ENCODE measurements at places on chromosomes 5 and 9.

- DNase-seq = no peak
Observed at GRCh38 chr5:137751869-137752491, 2.2 kb downstream of the HNRNPA0 start.

- no peak for DNase-seq
Observed at GRCh38 chr9:12613071-12613470, 80.1 kb upstream of the TYRP1 start.

GRCh38 chr5:66701244-66701643 is 105.1 kb downstream of the MAST4 start:
- no peak for DNase-seq

- DNase-seq = peak; percentile 45
Observed at GRCh38 chr5:152113401-152113800, 188.8 kb upstream of the GLRA1 start.

DNA sequence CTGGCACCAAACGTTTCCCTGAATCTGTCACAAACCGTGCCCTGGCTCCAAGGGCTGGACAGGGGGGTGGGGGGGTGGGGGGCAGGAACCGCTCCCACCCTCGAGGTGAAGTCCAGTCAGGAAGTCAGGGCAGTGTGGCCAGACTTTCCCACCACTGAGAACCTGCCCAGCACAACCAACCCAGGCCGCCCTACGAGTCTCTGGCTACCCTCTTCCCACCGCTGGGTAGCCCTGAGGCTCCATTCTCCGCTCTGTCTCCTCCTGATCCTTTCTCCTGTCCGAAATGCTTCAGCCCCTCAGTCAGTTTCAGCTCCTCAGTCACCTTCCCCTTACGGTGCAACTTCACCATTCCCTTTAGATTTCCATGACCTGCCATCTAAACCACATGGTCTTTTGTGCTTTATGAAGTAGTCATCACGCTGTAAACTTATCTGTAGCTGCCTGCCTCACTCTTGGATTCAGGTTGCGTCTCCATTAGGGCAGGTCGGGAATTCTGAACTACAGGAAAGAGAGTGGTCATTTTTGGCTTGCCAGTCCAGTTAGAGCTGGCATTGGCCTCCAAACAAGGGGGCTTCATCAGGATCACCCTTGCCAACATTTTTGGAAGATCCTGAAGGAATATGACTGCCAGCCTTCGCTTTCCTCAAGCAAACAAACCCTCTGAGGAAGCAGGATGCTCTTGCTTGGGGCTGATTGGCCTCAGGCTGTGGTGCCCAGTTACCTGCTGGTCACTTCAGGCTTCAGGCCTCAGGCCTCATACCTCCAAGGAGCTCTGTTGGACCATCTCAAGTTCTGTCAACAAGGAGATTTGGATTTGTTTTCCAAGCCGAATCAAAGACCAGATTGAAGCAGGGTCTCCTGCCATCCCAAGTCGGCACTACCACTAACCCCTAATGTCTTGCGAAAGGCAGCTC is 794 bp upstream of the DCAF12 start:
- DNase-seq = no peak

DNA sequence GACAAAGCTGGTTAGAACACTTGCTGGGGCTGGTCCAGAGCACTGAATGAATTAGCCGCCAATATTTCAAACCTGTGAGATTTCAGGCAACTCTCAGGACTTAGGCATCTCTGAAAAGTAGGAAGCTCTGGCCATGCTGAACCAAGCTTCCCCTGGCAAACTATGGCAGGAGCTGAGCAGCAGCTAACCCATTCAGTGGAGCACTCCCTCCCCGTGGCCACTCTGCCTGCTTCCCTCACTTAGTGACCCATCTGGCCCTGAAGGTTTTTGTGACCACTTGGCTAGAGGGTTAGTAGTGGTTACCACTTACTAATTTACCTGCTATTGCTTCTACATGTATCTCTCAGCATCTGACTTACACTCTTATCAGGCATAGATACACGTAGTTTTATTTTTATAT is 25.5 kb downstream of the FOXI1 start:
- no peak for DNase-seq

- no peak for DNase-seq
Observed at GRCh38 chr5:15722305-15722704, 222.3 kb downstream of the FBXL7 start.

DNA sequence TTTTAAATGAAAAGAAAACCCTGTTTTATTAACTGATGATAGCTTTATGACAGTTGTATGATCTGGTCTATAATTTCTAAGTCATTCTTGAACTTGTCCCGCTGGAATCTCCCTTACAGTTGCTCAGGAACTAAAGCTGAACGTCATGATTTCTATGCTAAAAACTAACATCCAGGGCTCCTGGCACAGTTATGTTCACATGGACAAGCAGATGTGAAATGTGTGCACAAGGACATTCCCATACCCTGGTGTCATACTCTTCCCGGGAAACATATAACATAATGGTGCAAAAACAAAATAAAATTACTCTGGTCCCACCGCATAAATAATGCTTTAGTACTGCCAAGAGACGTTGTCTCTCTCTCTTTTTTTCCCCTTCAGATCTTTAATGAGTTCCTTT is 134.9 kb downstream of the PRDM6 start:
- no peak for DNase-seq

GRCh38 chr5:31153521-31153920 is 40.0 kb upstream of the CDH6 start:
- no peak for DNase-seq

GRCh38 chr5:108989761-108990392 is 242.2 kb downstream of the FER start:
- no peak for DNase-seq

GRCh38 chr5:151417712-151418111 is 29.7 kb upstream of the SLC36A1 start:
- DNase-seq = no peak

DNA sequence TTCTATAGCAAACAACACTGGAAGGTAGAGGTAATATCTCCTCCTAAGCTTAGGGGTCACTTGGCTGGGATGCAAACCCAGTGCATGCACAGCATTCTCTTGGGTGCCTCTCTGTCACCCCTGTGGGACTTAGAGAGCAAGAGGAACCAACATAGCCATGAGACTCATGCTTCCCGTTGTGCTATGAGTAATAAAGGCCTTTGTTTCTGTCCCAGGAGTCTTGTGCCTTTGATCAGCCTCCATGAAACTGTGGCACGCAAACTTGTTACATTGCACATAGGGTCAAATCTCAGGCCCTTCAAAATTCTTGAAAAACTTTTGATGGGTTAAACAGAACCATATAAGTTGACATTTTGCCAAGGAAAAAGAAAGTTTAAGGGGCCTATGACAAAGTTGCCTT is 272.8 kb downstream of the TAF11L14 start:
- DNase-seq = no peak

- DNase-seq = no peak
Observed at GRCh38 chr5:32055891-32056866, 117.9 kb downstream of the GOLPH3 start.

- no peak for DNase-seq
Observed at GRCh38 chr5:150523472-150524350, 15.8 kb downstream of the NDST1 start.

DNA sequence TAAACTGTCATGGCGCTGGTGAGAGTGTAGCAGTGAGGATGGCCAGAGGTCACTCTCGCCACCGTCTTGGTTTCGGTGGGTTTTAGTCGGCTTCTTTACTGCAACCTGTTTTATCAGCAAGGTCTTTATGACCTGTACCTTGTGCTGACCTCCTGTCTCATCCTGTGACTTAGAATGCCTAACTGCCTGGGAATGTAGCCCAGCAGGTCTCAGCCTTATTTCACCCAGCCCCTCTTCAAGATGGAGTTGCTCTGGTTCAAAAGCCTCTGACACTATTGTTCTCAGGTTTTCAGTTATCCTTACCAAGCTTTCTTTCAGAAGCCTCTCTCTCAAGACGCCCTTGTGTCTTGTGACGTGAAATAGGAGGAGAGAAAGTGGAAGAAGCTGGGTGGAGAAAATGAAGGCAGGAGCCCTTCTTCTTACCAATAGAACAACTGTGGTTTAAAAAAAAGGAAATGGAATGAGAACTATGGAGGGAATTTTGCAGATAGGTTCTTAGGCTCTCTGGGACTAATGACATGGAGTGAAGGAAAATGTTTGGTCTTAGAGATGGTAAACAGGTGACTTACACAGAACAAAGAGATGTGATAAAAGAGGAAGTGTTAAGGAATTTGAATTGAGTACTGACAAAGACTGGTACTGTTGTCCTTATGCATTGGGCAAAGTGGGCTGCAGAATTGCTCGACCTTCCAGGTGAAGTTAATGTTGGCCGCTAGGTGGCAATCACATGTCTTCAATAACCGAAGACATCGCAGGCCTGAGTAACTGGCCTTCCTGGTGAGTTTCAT is 133.3 kb upstream of the RAI14 start:
- DNase-seq = peak; percentile 26

GRCh38 chr9:38386319-38386895 is 6.1 kb upstream of the ALDH1B1 start:
- DNase-seq = no peak

GRCh38 chr9:112750016-112750763 is at the start of gene SNX30:
Gene SNX30, plus strand, starts transcription at chr9:112750760. Its CDS starts 242 bp downstream, at chr9:112751002.
- peak; percentile 57 for DNase-seq

- no peak for DNase-seq
Observed at GRCh38 chr5:149543361-149544027, 7.7 kb downstream of the CSNK1A1 start.

GRCh38 chr5:123936548-123936947 is 424.6 kb downstream of the CSNK1G3 start:
- DNase-seq = no peak

- DNase-seq = no peak
Observed at GRCh38 chr5:17276445-17276844, 59.0 kb downstream of the BASP1 start.

- no peak for DNase-seq
Observed at GRCh38 chr9:117418111-117418510, 3.3 kb upstream of the ASTN2 start.

DNA sequence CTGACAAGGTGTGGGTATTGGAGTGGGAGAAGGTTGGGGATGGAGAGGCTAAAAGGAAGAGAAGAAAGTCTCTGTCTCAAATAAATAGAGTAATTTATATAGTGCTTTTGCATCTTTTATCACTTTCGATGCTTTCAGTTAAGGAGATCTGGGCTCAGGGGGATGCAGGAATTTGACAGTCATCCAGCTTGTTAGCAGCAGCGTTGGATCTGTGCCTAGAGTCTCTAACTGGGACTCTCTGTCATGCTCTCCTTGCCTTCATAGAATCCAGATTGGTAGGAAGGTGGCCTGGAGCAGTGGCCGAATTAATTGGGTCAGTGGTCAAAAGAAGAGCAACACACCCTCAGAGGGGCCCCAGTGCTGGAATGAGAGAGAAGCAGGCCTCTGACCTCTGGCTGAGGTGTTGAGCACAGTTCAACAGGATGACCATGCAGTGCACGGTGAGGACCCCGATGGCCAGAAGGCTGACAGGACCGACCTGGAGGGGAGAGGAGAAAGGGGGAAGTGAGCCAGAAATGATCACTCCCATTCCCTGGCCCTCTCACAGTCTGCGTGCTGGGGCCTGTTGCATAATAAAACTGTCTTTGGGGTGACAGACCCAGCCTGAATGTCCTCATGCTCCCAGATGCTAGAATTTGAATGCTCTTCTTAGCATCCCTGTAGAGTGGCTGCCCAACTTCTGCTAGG is 7.6 kb downstream of the SLC36A3 start:
- DNase-seq = no peak

GRCh38 chr9:109560470-109561132 is 62.5 kb upstream of the PTPN3 start:
- DNase-seq = no peak

DNA sequence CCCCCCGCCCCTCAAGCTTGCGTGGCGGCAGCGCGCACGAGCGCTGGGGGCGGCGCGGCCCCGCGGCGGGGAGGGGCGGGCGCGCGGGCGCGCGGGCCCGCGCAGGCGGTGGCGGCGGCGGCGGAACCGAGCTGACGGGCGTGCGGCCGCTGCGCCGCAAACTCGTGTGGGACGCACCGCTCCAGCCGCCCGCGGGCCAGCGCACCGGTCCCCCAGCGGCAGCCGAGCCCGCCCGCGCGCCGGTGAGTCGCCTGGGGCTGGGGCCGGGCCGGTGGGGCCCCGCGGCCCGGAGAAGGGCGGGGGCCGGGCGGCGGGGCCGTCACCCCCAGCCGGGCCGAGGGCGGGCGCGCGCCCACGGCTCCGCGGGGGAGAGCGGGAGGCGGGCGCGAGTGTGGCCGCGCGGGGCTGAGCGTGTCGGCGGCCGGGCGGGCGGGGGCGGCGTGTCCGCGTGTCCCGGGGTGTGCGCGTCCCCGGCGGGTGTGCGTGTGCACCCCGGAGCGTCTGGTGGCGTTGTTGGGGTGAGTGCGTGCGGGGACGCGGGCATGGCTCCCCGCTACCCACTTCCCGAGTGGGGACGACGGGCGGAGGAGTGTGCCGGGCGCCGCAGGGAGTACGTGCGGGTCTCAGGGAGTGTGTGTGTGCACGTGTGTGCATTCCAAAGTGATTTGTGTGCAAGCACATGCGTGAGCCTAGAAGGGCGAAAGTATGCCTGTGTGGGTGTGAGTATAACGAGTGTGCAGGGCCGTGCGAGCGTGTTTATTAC is at the start of gene NEK6:
Gene NEK6 (plus strand): TSS at position 106 of the 763 bp plus-strand sequence. CDS start 44,016 bp downstream, outside the sequence.
- DNase-seq = no peak

- no peak for DNase-seq
Observed at GRCh38 chr5:151686674-151687407, at the start of gene SPARC. Gene SPARC, minus strand, starts transcription at chr5:151686915. Its CDS starts 10,727 bp downstream, at chr5:151676188.

DNA sequence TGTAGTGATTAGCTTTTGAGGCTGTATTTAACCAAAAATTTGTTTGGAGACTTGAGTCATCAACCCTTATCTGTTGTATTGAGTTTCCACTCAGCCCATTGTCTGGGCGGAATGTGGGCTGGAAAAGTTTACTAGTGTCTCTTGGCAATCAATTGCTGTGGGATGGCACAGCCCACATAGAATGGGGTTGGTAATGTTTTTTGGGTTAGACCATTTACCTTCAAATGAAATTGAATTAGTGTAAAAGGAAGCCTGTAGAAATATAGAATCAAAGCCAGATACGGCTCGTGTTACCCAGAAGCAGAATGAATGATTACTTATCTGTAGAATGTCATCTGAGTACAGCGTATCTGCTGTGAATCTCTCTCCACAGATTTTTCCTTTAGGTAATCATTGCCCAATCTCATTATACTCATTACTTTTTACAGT is 142.9 kb downstream of the AOPEP start:
- DNase-seq = no peak

DNA sequence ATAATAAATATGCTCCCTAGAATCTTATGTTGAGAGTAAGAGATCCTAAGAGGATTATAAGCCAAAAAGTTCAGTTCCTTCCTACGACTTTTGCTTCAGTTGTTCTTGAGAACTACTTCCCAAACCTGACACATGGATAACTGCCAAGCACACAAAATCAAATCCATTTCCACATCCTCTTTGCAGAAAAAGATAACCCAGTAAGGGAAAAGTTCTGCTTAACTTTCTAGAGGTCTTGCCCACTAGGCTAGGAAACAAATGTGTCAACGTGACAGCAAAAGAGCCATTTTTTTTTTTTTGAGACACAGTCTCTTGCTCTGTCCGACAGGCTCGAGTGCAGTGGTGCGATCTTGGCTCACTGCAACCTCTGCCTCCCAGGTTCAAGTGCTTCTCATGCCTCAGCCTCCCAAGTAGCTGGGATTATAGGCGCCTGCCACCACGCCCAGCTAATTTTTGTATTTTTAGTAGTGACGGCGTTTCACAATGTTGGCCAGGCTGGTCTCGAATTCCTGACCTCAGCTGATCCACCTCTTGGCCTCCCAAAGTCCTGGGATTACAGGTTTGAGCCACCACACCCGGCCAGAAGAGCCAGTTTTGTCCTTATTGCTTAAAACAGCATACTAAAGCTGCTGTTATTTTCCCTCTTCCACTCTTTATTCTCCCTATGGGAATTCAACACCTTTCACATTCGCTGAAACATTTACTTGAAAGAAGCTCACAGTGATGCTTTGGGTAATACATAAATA is 24.2 kb downstream of the CSNK1A1 start:
- DNase-seq = no peak

Measured in T follicular helper cell (primary cell).